ENCODE measurements at places on chromosomes 7 and 10.

- no peak for DNase-seq
These were observed 442.1 kb downstream of the GRID1 start for GRCh38 chr10:85924382-85925102.

GRCh38 chr7:137026176-137026500 is 157.7 kb downstream of the CHRM2 start:
- no peak for DNase-seq

- DNase-seq: no peak
These were observed 56.2 kb upstream of the JCAD start for GRCh38 chr10:30115626-30115940.

DNA sequence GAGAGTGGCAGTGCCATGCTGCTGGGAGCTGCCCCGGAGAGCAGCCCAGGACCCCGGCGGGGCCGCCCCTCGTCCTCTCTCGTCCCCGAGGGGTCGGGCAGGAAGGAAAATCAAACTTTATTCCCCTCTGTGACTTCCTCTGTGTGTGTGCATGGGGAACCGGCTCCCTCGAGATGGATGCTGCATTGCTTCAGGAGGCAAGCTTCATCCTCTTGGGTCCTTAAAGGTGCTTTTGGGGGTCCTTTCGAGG is 726 bp downstream of the MCU start:
- no peak for DNase-seq

GRCh38 chr10:99523251-99523773 is 9.4 kb upstream of the NKX2-3 start:
- no peak for DNase-seq

- no peak for DNase-seq
These were observed 2.0 kb upstream of the CTBP2 start for GRCh38 chr10:125162120-125162931.

DNA sequence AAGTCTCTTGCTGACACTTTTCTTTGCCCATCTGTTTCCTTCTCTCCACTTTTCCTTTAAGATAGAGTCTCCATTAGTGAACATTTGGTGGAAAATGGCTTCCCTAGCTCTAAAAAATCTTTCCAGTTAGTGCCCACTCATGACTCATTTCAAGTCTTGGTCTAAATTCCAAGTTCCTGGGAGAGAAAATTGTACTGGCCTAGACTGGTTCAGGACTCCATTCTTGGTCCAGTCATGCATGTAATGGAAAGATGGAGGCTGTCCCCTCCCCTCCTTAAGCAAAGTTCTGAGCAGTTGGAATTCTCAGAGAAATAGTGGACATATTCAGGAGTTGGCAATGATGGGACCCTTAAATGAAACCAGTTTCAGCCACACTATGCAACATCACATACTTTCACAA is 3.8 kb upstream of the ALDH18A1 start:
- DNase-seq: peak; percentile 36

DNA sequence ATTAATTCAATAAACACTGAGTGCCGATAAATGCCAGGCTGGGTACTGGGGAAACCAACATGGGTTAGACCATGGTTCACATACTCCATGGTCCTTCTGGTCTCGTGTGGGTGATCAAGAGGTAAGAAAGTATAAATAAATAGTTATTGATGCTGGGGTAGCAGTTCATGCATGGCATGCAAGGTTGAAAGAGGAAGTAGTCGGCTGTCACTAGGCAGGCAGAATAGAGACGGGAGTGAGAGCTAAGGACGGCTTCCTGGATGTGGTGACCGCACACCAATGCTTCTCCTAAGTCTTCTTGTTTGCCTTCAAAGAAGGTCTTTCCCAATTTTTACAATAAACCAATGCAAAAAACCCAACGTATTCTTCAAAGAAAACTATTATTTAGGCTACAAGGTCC is 208.6 kb downstream of the ADAM12 start:
- DNase-seq: no peak

- peak; percentile 59 for DNase-seq
These were observed 238.8 kb upstream of the BMPER start for GRCh38 chr7:33666531-33666930.

DNA sequence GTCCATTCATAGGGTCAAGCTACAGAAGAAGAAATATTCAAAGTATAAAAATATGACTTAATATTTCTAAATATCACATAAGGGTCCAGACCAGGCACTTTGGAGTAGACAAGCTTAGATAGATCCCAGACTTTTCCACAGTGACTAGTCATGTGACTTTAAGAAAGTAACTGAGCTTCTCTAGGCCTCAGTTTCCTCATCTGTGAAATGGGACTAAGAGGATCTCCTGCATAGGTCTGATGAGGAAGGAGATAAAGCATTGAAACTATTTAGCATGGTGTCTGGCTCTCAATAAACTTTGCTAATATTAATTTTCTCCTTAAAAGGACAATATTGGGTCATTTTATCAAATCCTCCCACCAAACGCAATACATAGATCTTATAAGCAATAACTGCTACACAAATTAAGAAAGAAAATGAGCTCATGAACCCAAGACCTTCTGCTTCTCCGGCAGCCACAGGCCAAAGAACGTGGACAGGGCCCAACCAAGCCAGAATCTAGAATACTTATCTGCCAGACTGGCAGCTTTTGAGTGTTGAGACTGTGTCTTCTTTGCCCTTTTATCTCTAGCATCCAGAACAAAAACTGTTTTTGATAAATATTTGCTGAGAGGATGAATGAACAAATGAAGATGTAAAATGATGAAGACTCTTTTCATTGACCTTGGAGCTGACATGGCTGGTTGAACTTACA is 1.6 kb upstream of the TARP start:
- no peak for DNase-seq

DNA sequence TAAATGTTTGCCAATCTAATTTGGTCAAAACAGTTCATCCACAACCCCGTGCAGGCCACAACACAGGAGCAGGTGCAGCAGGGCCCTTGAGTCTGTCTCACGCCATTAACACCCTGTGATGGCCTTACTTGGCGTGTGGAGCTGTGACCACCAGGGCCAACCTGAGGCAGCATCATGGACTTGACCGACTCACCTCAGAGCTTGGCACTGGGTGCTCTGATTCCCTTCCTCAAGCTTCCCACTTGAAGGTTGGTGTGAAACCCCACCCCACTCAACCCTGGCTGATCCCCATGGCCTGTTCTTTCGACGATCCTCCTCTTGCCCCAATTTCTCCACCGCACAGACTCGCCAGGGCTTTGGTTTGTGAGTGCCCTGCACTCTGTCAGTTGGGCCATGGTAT is 623.1 kb downstream of the PTPRN2 start:
- no peak for DNase-seq

GRCh38 chr10:77710081-77710551 is 72.5 kb upstream of the KCNMA1 start:
- DNase-seq: no peak

DNA sequence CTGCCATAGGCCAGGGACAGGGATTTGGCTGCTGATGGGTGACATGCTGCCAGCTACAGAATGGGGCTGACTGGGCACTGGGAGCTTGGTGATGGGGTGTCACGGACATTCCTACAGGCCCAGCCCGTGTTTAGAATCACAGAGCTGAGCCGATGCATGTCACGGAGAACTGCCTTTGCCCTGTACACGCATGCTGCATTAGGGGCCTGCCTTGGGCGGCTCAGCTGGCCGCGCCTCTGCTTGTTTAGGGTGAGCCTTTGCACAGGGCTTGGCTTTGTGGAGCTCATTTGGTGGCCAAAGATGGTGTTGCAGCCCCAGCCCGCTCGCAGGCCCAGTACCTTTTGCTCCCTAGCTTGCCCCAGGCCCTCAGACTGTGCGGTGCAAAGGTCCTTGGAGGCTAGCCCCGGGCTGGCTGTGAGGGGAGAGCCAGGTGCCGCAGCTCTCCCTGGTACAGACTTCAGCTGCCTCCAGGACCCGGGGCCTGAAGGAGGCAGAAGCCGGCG is 108.4 kb upstream of the BTBD16 start:
- no peak for DNase-seq

GRCh38 chr10:128306966-128307365 is 180.7 kb upstream of the MKI67 start:
- DNase-seq: no peak

GRCh38 chr10:102652170-102652916 is 8.1 kb downstream of the TRIM8 start:
- no peak for DNase-seq

DNA sequence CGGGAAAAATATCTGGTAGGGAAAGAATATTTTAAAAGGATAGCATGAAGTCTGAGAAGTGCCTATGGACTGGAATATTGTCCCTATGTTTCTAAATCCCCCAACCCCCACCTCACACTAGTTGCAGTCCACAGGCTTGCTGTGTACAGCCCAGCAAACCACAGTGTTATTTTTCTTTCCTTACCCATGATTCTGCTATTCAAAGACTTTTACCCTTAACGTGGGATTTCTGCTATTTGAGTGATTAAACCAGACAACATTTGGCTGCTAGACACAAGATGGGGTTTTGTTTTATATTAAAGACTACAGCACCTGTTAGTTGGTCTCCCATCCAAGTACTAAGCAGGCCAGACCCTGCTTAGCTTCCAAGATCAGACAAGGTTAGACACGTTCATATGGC is 120.5 kb upstream of the MYO3A start:
- no peak for DNase-seq

DNA sequence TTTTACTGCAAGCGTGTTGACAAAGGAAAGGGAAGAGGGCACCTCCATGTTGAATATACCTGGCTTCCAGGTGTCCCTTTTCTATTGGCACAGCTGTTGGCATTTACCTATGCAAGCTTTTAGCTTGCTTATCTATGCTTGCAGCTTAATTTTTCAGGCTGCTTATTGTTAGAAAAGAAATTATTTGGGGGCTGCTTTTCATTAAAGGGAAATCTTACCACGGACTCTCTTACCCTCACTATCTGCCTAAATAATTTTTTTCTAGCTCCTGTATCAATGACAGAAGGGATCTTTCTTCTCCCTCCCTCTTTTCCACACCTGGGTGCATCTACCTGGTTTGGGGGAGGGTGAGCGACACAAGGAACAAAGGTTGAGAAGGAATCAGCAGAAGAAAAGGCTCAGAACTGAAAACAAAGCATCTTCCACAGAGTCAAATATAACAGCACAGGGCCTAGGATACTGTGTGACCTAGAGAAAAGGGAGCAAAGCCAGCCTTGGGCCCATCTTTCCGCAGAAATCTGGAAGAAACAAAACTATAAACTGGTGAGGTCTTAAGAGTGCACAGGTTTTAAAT is 15.2 kb upstream of the GJC3 start:
- DNase-seq: no peak

GRCh38 chr7:20581956-20582355 is 33.5 kb upstream of the ABCB5 start:
- no peak for DNase-seq

- no peak for DNase-seq
These were observed 47.1 kb downstream of the NXPH1 start for GRCh38 chr7:8480527-8480926.

GRCh38 chr10:127776816-127777215 is 39.8 kb downstream of the FOXI2 start:
- no peak for DNase-seq

DNA sequence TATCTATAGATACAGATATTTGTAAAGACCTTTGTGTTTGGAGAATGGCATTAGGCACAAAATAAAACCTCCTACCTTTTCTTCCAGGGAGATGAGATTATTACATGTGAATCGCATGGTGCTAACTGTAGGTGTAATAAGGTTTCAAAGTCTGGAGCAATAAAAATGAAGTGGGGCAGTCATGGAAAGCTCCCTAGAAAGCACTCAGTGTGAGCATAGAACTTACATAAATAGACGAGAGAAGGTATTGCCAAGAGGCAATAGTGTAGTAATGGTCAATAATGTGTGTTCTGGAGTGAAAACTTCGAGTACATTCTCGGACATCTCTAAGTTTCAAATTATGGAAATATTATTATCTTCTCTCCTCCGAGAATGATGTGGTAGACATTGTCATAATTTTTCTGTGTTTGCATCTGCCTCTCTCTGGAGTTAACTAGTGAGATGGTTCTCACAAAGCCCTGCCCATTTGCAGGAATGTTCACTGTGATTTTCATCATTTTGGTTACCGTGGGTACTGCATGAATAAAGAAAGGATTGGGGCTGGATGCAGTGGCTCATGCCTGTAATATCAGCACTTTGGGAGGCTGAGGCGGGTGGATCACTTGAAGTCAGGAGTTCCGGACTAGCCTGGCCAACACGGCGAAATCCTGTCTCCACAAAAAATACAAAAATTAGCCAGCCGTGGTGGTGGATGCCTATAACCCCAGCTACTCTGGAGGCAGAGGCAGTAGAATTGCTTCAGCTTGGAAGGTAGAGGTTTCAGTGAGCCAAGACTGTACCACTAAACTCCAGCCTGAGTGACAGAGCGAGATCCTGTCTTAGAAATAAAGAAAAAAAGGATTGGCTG is 10.6 kb downstream of the VIM start:
- peak; percentile 85 for DNase-seq

DNA sequence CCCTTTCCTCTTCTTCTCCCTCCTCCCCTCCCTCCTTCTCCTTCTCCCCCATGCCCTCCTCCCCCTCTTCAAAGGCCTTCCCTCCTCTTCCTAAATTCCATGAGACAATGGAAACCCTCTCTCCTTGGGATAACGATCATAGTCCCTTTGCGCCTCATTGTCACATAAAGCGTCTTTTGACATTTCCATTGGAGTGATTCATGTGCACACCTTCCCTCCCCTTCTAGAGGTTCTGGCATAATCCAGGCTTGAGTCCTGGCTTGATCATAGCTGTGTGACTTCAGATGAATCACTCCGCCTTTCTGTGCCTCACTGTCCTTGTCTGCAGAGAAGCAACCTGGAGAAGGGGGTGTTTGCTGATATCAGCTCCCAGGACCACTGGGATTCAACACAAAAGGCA is 204.2 kb downstream of the TNS3 start:
- DNase-seq: no peak

DNA sequence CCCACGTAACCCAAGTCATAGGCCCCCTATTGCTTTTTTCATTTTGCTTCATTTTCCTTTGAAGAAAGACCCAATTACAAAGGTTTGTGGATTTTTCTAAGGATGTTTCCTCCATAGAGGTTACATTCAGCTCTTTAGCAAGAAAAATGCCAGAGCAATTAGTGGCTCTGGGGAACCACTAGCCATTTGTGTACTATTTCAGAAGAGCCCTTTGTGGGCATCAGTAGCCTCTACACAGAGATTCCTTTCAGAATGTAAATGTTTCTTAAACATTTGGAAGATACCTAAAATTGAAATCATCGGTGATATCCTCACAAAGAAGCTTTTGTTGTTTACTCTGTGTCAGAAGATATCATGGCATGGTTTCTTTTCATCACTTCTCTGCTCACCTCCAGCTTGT is 291.0 kb upstream of the KMT2E start:
- DNase-seq: no peak

- DNase-seq: peak; percentile 24
These were observed 507.1 kb upstream of the C7orf33 start for GRCh38 chr7:148083448-148083847.
